ENCODE measurements at places on chromosomes 13 and 19. TPM values are rescaled to one million over a fixed set of nuclear protein-coding genes. Genes with fewer than 3 reads are reported as not detected.

Gene LIG1
- total RNA-seq, result 70.7 TPM

GRCh38 chr19:3544742-3545668 lies 6.0 kb downstream of the TEKTIP1 start:
- DNase-seq, result peak; percentile 76
- H3K4me1 ChIP-seq, result peaks cover 21% of the 10 kb centered on the region
- no peak overlapping the region for H3K27ac ChIP-seq

DNA sequence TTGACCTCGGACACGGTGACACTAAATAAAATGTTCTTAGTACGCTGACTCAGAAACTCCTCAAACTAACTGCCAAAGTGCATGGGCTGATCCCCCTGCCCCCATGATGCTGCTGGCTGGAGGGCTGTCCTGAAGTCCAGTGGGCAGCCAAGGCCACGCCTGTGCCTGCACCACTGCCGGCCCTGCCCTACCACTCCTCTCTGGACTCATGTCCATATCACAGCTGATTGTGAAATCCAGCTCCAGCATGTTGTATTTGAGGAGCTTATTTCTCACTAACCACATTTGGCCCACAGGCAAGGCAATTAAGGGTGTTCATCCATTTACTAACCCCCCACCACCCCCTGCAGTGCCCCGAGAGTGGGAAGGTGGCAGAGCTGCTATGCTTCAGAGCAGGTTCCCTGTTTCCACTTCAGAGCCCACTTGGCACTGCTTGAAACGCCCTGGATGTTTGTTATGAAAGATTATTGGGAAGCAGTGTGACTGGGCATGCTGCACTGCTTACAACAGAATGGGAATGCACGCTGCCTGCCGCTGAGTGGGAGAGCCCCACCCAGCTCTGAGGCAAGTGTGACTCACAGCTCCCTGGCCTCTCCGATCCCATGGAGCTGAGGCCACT lies 114.0 kb downstream of the UQCRFS1 start:
- no peak overlapping the region for H3K4me3 ChIP-seq
- H3K36me3 ChIP-seq, result no peaks in the 10 kb centered on the region
- no peaks in the 10 kb centered on the region for H3K4me1 ChIP-seq
- peaks cover 3% of the 10 kb centered on the region for H3K27me3 ChIP-seq

Gene KLK8
- total RNA-seq, result not detected

Gene AMER2
- not detected for total RNA-seq

DNA sequence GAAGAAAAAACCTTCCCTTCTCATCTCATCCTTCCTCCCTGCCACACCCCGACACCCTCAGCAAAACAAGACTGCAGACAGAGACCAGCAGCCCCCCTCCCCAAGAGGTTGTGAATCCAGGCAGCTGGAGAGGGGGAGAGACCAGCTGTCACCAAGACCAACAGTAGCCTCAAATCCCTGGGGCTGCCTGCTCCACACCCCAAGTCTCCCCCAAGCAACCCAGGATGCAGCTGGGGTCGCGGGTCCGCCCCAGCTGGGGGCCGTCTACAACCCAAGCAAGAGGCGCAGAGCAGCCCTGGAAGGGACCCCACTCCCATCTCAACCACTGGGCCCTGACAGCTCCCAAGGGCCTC lies 7.1 kb downstream of the KLF16 start:
- H3K27ac ChIP-seq, result peak overlapping the region; percentile 71
- no peaks in the 10 kb centered on the region for H3K27me3 ChIP-seq
- H3K36me3 ChIP-seq, result no peaks in the 10 kb centered on the region
- no peak for DNase-seq
- H3K4me1 ChIP-seq, result peaks cover 96% of the 10 kb centered on the region

Gene TNFSF11
- total RNA-seq, result 0.45 TPM

- no peaks in the 10 kb centered on the region for H3K4me1 ChIP-seq
- H3K4me3 ChIP-seq, result no peak overlapping the region
- no peak overlapping the region for H3K27ac ChIP-seq
Observed at GRCh38 chr13:110499621-110500281, 61.8 kb downstream of the RAB20 start.

- H3K4me1 ChIP-seq, result no peaks in the 10 kb centered on the region
- no peaks in the 10 kb centered on the region for H3K36me3 ChIP-seq
- no peak overlapping the region for H3K27ac ChIP-seq
- no peaks in the 10 kb centered on the region for H3K27me3 ChIP-seq
Observed at GRCh38 chr13:72029981-72030380, 163.0 kb upstream of the DACH1 start.

Gene MAP4K1
- 173 TPM for total RNA-seq
